Right cardiac atrium (tissue), 5 donors: ENCODE measurements at places on chromosomes 2 and 18. TPM values are rescaled to one million over a fixed set of nuclear protein-coding genes. Genes with fewer than 3 reads are reported as not detected.

Gene MBD1
- total RNA-seq = 59.7 TPM

Gene CNGA3
- total RNA-seq = not detected

Gene FSHR
- 0.39 TPM for total RNA-seq

Gene ASXL3
- total RNA-seq = 9.8 TPM

Gene IL1R1
- total RNA-seq = 43.2 TPM

Gene HOXD9
- not detected for total RNA-seq

Gene MYOM1
- 337 TPM for total RNA-seq
